Activated B cell treated with CpG ODN at 0.5 μM for 24 hours (primary cell): ENCODE measurements at places on chromosomes 7 and 10. TPM values are rescaled to one million over a fixed set of nuclear protein-coding genes. Genes with fewer than 3 reads are reported as not detected.

DNA sequence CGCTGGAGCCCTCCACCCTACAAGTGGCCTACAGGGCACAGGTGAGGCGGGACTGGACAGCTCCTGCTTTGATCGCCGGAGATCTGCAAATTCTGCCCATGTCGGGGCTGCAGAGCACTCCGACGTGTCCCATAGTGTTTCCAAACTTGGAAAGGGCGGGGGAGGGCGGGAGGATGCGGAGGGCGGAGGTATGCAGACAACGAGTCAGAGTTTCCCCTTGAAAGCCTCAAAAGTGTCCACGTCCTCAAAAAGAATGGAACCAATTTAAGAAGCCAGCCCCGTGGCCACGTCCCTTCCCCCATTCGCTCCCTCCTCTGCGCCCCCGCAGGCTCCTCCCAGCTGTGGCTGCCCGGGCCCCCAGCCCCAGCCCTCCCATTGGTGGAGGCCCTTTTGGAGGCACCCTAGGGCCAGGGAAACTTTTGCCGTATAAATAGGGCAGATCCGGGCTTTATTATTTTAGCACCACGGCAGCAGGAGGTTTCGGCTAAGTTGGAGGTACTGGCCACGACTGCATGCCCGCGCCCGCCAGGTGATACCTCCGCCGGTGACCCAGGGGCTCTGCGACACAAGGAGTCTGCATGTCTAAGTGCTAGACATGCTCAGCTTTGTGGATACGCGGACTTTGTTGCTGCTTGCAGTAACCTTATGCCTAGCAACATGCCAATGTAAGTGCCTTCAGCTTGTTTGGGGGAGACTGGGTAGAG is at the start of gene COL1A2:
COL1A2 (plus strand) TSS at position 459 of the 704 bp plus-strand sequence; CDS start at position 596, 137 bp downstream.
- peaks cover 11% of the 10 kb centered on the region for H3K4me1 ChIP-seq
- no peaks in the 10 kb centered on the region for H3K36me3 ChIP-seq
- no peak within 1 kb of the TSS for H3K27ac ChIP-seq
- DNase-seq, result peak; percentile 17
- peaks cover 31% of the 10 kb centered on the region for H3K27me3 ChIP-seq

GRCh38 chr7:28135760-28136159 is 44.8 kb downstream of the JAZF1 start:
- H3K4me3 ChIP-seq, result no peak overlapping the region
- H3K27ac ChIP-seq, result no peak overlapping the region
- no peak for DNase-seq
- peaks cover 36% of the 10 kb centered on the region for H3K4me1 ChIP-seq
- no peaks in the 10 kb centered on the region for H3K27me3 ChIP-seq

GRCh38 chr10:124091646-124092249 is 1.6 kb downstream of the CHST15 start:
- H3K4me3 ChIP-seq, result peak overlapping the region; percentile 90
- H3K36me3 ChIP-seq, result no peaks in the 10 kb centered on the region
- peak overlapping the region; percentile 59 for H3K27ac ChIP-seq
- peak; percentile 40 for DNase-seq
- H3K27me3 ChIP-seq, result no peaks in the 10 kb centered on the region
- peaks cover 53% of the 10 kb centered on the region for H3K4me1 ChIP-seq

- H3K27me3 ChIP-seq, result no peaks in the 10 kb centered on the region
- H3K4me1 ChIP-seq, result no peaks in the 10 kb centered on the region
- H3K36me3 ChIP-seq, result no peaks in the 10 kb centered on the region
- H3K4me3 ChIP-seq, result no peak overlapping the region
- no peak for DNase-seq
- no peak overlapping the region for H3K27ac ChIP-seq
These were observed 178.2 kb downstream of the FGFR2 start for GRCh38 chr10:121420006-121420405.

GRCh38 chr7:96430356-96430755 is 108.5 kb upstream of the SLC25A13 start:
- no peak overlapping the region for H3K4me3 ChIP-seq
- H3K36me3 ChIP-seq, result no peaks in the 10 kb centered on the region
- DNase-seq, result no peak
- no peaks in the 10 kb centered on the region for H3K4me1 ChIP-seq
- no peak overlapping the region for H3K27ac ChIP-seq
- peaks cover 9% of the 10 kb centered on the region for H3K27me3 ChIP-seq

- no peak overlapping the region for H3K4me3 ChIP-seq
- no peaks in the 10 kb centered on the region for H3K36me3 ChIP-seq
- no peak for DNase-seq
- H3K4me1 ChIP-seq, result peaks cover 28% of the 10 kb centered on the region
- peaks cover 19% of the 10 kb centered on the region for H3K27me3 ChIP-seq
These were observed 58.8 kb downstream of the INSIG1 start for GRCh38 chr7:155356323-155357105.

Gene CTAGE6
- total RNA-seq, result 1.0 and 2.2 TPM in 2 replicates

DNA sequence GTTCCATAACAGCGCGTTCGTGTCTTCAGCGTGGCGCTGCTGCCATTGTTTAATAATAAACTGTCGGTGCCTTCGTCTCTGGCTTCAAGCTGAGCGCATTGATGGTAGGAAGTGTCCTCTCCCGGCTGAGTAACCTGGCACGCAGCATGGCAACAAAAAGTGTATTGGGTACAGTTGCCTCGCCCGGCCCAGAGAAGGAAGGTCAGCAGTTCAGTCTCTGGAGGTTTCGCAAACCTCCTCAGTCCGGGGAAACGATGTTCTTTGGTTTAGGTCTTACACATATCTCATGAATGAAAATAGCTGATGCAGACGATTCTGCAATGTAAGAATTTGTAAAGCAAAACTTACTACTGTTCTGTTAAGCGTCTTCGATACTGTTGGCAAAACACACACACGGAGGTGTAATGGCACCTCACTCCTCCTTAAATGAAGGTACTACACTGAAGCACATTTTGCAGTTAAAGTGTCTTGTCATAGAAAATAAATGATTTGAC is 739 bp upstream of the CCDC186 start:
- H3K36me3 ChIP-seq, result peaks cover 13% of the 10 kb centered on the region
- DNase-seq, result no peak
- H3K4me1 ChIP-seq, result peaks cover 29% of the 10 kb centered on the region
- H3K27me3 ChIP-seq, result peaks cover 5% of the 10 kb centered on the region

Gene TRIM50
- total RNA-seq, result not detected in 2 replicates

DNA sequence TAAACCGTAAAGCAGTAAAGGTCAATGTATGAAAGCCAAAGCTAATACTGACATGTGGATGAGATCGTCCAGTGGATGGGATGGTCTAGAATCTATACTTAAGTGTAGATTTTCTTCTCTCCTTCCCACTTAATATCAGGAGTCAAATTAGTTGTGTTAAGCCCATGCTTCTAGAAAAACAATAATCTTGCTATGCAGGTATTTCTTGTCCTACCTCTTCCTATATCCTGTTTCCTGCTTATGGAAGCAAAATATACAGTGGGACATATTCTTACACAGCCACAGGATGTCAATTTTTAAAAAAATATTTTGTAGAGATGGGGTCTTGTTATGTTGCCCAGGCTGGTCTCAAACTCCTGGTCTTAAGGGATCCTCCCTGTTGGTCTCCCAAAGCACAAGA is 27.5 kb downstream of the CPEB3 start:
- no peak overlapping the region for H3K27ac ChIP-seq
- no peaks in the 10 kb centered on the region for H3K27me3 ChIP-seq
- no peak for DNase-seq
- H3K4me1 ChIP-seq, result peaks cover 15% of the 10 kb centered on the region

DNA sequence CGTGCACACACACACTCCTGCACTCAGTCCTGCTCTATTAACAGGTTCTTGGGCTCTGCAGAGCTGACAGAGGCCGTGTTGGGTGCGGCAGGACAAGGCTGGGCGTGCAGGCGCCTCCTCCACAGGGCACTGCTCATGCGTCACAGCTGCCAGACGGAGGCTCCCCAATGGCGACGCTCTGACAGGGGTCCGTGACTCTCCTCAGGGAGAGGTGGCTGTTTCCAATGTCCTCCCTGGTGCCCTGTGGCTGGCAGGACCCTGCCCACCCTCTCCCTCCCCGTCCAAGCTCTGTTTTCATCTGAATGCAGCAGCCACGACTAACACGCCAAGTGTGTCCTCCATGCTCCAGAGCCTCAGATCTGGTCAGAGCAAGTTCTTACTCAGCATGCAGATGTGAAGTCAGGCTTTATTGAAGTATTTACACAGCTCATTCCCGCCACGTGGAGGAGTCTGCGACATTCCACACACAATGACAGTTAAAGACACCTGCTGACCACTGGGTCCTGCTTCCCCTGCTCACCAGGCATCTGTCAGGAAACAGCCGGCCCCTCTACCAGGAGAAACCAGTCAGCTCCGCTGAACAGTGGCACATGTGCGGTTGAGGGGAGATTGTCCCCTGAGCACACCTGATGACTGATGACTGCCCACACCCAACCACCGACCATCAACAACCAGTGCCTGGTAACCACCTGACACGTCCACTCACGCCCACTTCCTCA is 116.7 kb downstream of the VIPR2 start:
- H3K4me3 ChIP-seq, result no peak overlapping the region
- H3K27me3 ChIP-seq, result peaks cover 24% of the 10 kb centered on the region
- no peaks in the 10 kb centered on the region for H3K36me3 ChIP-seq
- peaks cover 4% of the 10 kb centered on the region for H3K4me1 ChIP-seq
- H3K27ac ChIP-seq, result no peak overlapping the region

GRCh38 chr7:116150588-116150987 is 59.8 kb upstream of the TES start:
- H3K27me3 ChIP-seq, result no peaks in the 10 kb centered on the region
- peak overlapping the region; percentile 74 for H3K4me3 ChIP-seq
- DNase-seq, result no peak
- H3K27ac ChIP-seq, result peak overlapping the region; percentile 73
- peaks cover 14% of the 10 kb centered on the region for H3K36me3 ChIP-seq

Gene FKBP6
- not detected in 2 replicates for total RNA-seq

Gene EBLN1
- not detected in 2 replicates for total RNA-seq

Gene LRMDA
- total RNA-seq, result not detected in 2 replicates

Gene CTTNBP2
- 0.18 and 0.49 TPM in 2 replicates for total RNA-seq

- H3K4me3 ChIP-seq, result no peak overlapping the region
- peaks cover 3% of the 10 kb centered on the region for H3K36me3 ChIP-seq
- no peak for DNase-seq
- H3K27ac ChIP-seq, result no peak overlapping the region
- H3K4me1 ChIP-seq, result peaks cover 26% of the 10 kb centered on the region
These were observed 9.5 kb downstream of the GPR146 start for GRCh38 chr7:1053816-1054370.

- no peaks in the 10 kb centered on the region for H3K36me3 ChIP-seq
- peaks cover 16% of the 10 kb centered on the region for H3K4me1 ChIP-seq
These were observed 18.7 kb upstream of the SLF2 start for GRCh38 chr10:100894033-100894432.

Gene COL17A1
- not detected in 2 replicates for total RNA-seq

Gene LIPF
- total RNA-seq, result not detected in 2 replicates

- no peak for DNase-seq
- H3K4me1 ChIP-seq, result no peaks in the 10 kb centered on the region
- no peaks in the 10 kb centered on the region for H3K36me3 ChIP-seq
- H3K27me3 ChIP-seq, result peaks cover 11% of the 10 kb centered on the region
- H3K27ac ChIP-seq, result no peak overlapping the region
These were observed 120.9 kb upstream of the NAMPT start for GRCh38 chr7:106405697-106406141.

DNA sequence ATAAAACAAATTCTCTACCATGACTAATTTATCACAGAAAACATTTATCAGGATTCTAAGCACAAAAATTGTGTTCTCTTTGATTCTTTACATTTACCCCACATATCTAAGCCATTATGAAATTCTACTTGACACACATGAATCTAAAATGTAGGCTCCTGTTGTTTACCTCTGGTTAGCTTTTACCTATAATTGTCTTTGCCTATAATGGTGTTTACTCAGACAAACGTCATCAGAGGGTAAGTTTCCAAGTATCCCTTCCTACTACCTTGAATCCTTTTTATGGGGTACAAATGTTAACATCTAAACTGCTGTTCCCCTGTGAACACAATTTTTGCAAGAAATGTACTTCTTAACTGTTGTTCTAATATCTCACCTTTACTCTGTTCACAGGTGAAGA is 63.5 kb downstream of the MINDY3 start:
- H3K4me3 ChIP-seq, result no peak overlapping the region
- no peak overlapping the region for H3K27ac ChIP-seq
- H3K4me1 ChIP-seq, result no peaks in the 10 kb centered on the region
